ENCODE measurements at places on chromosomes 3 and 15.

DNA sequence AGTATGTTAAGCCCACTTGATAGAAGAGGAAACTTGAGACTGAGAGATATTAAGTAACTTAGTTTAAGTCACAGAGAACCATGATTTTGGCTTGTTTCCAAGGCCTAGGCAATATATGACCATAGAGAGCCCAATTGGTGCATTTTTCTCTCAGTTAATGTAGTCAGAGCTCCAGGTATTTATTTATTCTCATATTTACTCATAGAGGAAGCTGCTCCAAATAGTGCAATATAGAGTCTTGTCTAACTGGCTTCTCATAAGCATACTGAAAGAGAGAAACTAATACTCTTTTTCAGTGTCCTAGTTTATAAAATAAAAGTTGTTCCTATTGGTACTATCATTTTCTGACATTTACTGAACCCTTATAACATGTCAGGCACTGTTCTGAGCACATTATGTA is 15.2 kb downstream of the TRNT1 start:
- DNase-seq: no peak

- DNase-seq: no peak
These were observed 105.0 kb downstream of the SSR3 start for GRCh38 chr3:156449710-156450574.

GRCh38 chr3:187989575-187990153 is 164.3 kb upstream of the LPP start:
- DNase-seq: no peak

GRCh38 chr3:52468336-52468735 is 12.9 kb downstream of the NISCH start:
- no peak for DNase-seq

- DNase-seq: no peak
These were observed 8.1 kb upstream of the C2CD4B start for GRCh38 chr15:62173215-62173614.

GRCh38 chr3:63922491-63923199 is 10.5 kb upstream of the SCAANT1 start:
- DNase-seq: no peak

DNA sequence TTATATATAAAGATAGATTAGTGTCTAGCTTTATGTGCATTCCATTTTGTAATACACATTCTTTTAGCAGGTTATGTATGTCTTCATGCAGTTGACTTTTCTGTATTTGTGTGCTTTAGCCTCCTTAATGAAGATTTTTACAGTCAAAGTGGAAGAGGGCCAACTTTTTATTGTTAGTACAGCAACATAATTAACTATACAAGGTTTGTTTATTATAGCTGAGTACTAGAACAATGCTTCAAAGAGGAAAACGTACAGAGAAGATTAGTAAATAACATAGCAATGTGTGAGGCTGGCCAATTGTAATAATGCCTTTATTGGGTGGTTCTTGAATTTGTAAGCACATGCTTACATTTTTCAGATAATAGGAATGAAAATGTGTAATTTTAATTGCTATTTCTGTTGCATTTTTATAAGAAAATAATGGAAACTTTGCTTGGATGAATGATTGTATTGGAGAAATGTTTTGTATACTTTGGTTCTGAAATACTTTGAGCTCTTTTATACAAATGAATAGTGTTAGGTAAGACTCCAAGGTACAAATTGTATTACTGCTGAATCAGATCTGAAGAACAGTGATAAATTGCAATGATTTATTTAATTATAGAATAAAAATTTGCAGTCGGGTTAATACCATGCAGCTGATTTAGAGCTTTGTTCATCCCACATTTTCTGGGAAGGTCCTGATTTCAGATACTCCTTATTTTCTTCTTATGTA is 41.4 kb downstream of the UBE2E2 start:
- no peak for DNase-seq

- no peak for DNase-seq
These were observed 24.2 kb downstream of the SRGAP3 start for GRCh38 chr3:9225268-9225667.

DNA sequence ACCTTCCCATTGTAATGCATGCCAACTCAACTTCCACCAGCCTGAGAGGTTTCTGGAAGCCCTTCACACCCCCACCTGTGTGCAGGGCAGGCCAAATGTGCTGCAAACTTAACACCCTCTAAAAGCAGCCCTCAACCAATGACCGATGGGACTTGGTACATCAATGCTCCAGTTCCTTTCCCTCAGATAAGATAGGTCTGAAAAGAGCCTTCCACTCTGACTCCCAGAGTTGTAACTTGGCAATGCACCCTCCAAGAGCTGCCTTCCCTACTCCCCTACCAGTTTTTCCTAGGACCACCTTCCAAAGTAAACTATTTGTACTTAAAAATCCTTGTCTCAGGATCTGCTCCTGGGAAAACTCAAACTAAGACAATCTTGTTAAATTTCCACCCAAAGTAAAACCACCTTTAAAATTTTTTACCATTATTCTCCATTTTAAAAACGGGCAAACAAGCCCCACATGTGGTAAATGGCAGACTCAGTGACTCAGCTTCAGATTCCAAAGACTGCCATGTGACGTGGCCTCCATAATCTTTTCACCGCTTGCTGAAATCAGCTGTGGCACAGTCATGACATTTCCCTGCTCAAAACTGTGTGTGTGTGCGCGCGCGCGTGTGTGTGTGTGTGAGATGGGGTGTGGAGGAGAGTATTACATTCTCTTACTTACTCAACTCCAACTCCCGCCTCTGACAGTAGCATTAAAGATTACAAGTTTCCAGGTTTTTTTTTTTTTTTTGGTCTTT is 17.2 kb downstream of the RASGRP1 start:
- no peak for DNase-seq

- DNase-seq: peak; percentile 83
These were observed 29.0 kb upstream of the FURIN start for GRCh38 chr15:90839187-90840071.

- DNase-seq: peak; percentile 43
These were observed 2.6 kb upstream of the TIGIT start for GRCh38 chr3:114290911-114291901.

GRCh38 chr3:8653800-8654408 is 9.3 kb upstream of the SSUH2 start:
- no peak for DNase-seq

DNA sequence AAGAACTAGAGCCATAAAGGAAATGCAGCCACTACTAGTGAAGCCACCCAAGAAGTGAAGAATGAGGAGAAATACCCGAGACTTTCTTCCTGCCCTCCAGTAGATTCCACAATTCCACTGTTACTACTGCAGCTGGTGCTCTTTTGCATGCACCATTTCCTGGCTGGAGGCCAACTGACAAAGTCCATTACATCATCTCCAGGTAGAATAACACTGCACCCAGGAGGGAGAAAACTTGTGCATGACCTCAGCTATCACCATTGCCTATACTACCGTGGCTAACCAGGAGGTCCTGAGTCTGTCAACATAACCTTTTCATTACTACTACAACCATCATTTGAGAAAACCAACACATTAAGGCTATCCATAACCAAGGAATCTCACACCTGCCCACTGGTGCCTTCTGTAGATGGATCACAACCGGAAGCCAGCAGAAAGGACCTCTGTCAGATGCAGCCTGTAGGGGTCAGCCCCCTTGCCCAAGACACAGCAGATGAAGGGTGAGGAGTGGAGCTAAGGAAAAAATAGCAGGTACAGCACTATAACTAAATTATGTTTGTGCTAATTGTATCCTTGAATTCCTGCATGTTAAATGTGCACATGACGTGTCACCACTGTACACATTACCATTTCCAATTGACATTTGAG is 200.8 kb upstream of the C2CD4B start:
- no peak for DNase-seq

DNA sequence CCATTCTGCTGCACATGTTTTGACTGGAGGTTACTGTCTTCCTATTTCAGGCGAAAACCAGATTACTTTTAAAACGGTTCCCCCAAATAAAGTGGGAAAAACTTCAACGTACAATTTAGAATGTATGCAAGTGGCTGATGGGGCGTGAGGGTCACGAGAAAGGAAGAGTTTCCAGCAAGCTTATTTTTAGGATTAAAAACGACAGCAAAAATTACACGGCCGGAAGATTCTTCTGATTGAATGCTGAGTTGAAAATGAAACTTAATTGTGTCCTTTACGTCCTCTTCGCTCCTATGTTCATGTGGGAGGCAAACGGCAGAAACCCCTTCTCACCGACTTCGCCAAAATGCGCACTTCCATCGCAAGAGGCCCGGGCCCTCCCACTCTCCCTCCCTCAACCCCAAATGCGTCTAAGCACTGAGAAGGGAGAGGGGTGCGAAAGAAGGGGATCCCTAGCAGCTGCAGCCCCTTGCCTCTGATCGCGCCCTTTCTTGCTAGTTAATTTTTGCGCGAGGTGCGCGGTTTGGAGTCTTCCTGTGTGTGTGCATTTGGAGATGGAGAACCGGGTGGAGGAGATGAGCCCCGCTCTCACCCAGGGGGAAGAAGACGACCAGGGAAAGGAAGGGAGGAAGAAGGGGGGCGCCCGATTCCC is 656 bp downstream of the CD47 start:
- DNase-seq: peak; percentile 32

- DNase-seq: no peak
These were observed 437.8 kb downstream of the RBMS3 start for GRCh38 chr3:29718661-29719065.

GRCh38 chr3:141255846-141256261 is 24.2 kb downstream of the PXYLP1 start:
- no peak for DNase-seq

DNA sequence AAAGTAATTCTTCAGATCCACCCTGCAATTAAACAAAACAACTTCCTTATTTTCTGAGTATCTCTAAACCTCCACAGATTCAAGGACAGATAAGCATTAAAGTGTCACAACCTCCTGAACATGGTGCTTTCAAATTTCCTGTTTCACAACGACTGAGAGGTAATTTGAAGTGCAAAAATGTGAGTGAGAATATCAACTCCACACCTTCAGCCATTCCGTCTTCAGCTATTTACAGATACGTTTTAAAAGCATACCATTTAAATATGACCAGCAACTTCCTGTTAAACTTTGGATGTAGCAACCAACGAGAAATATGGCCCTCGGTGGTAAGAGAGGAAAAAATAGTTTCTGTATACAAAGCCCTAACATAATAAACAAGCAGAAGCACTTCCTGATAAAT is 32.1 kb upstream of the PCSK6 start:
- DNase-seq: no peak

GRCh38 chr3:146241523-146242240 is 9.2 kb downstream of the PLSCR4 start:
- no peak for DNase-seq

DNA sequence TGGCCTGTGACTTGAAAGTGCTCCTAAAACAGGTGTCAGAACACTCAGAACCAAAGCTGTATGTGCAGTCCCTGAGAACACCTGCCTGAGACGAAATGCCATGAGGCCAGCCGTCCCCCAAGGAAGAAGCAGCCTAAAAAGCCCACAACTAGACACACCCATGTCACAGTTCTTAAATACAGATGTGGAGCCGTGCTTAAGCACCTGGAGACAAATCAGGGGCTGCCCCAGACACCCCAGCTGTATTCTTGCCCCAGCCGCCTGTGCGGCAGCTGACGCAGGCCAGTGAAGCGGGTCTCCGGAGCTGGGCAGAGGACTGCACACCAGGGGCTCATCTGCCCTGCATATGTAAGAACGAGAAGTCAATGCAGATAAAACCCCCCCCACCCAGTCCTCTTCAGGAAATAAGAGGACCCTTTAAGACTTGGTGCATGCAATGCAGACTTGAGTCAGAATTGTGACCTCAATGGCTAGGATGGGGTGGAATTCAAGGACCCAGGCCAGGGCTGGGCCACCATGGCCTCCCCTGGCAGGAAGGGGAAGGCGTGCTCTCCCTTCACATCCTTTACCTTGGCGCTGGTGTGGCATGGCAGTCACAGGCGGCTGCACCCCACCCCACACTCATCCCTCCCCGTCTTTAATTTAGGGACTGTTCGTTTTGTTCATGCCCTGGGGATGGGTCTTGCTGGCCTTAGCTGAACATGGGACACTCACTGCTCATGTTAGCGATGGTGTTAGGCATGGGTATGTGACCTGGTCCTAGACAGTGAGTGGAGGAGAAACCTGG is 27.7 kb upstream of the PLXNA1 start:
- no peak for DNase-seq

DNA sequence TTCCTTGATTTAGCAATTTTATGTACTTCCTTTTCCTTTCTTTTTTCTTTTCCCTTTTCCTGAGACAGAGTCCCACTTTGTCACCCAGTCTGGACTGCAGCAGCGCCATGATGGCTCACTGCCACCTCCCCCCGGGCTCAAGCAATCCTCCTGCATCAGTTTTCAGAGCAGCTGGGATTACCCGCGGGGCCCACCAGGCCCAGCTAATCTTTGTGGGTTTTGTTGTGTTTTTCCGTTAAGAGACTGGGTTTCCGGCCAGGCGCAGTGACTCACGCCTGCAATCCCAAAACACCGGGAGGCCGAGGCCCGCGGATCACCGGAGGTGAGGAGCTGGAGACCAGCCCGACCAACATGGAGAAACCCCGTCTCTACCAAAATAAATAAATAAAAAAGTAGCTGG is 17.7 kb downstream of the GOLGA8S start:
- DNase-seq: no peak

GRCh38 chr3:183132409-183132808 is 30.1 kb downstream of the LAMP3 start:
- DNase-seq: no peak

DNA sequence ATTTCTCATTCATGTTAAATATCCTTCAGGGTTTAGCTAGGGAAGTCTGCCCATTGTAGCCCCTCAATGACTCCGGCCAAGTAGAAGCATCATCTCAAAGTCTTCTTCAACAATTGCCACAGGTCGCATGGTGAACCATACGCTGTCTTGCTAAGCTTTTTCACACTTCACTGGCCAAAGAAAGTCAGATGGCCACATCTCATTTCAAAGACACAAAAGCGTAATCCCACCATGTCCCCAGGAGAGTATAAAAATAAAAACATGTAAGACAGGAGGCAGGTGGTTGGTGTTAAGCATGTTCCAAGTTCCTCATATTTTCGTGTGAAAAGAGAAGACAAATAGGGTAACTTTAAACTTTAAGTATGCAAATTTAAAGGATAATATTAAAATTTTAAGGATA is 147.4 kb downstream of the ERC2 start:
- DNase-seq: no peak

GRCh38 chr3:128488991-128489673 is 3.9 kb downstream of the GATA2 start:
- DNase-seq: peak; percentile 74

GRCh38 chr3:156675830-156676767 is 1.7 kb downstream of the TIPARP start:
- no peak for DNase-seq

GRCh38 chr3:50050361-50050760 is 38.4 kb upstream of the RBM5 start:
- DNase-seq: no peak

GRCh38 chr15:34217587-34218225 is 7.1 kb upstream of the EMC4 start:
- no peak for DNase-seq

DNA sequence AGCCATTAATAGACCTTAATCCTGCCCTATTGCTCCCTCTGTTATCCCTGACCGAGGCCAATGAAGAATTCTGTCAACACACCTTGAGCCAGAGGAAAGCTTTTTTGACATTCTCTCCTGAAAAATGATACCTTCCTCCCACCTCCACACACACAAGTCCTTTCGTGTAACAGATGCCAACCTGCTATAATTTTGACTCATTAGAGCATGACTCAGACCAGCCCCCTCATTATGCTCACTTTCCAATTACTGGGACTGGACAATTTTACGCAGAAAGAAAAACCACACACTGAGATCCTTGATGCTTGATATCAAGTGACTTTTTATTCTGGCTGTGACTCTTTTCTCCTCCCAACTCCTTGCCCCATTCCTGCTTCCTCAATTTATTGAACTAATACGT is 50.9 kb downstream of the LSAMP start:
- no peak for DNase-seq
